ENCODE measurements at places on chromosomes 7 and 10. TPM values are rescaled to one million over a fixed set of nuclear protein-coding genes. Genes with fewer than 3 reads are reported as not detected.

CYP2E1 gene
- 1.00 TPM for polyA plus RNA-seq

GRCh38 chr10:110916554-110917346 lies 2.2 kb downstream of the BBIP1 start:
- no peak for DNase-seq

GRCh38 chr7:101094791-101095375 lies 9.6 kb downstream of the TRIM56 start:
- DNase-seq: no peak

DNA sequence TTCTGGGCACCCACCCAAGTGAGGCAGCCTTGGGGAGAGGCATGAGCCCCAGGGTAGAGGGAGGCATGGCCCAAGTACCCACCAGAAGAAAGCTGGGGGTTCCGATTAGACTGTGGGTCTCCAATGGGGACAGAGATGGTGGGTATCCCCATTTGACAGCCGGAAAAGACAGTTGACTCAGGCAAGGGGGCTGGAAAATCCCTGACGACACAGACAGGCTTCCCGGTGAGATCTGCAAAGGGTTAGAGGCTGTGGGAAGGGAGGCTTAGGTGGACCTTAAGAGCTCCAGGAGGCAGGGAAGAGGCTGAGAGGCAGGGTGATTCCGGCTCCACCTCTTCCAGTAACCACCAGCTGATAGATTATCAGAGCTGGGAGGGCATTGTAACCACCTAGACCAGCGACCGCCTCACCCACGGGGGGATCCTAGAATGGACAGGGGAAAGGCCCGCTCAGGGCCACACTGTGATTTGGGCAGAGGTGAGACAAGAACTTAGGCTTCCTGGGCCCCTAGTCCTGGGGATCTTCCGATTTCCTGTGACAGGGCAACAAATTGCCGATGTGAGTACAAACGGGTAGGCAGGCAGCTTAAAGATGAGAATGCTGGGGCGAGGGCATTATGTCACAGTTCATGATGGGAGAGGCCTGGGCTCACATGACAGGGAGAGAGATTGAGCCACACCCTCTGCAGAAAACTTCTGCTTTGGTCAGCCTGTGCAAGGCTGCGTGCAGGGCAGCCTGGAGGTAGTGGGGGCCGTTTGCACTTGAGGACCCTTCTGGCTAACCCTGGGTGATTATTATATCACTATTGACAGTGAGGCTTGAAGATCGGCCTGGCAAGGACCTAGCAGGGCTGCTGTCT lies 5.4 kb downstream of the TBATA start:
- DNase-seq: no peak

- no peak for DNase-seq
These were observed 14.1 kb downstream of the FOXL3 start for GRCh38 chr7:303884-304573.

C10orf53 gene
- not detected for polyA plus RNA-seq

- DNase-seq: no peak
These were observed 73.4 kb upstream of the C1GALT1 start for GRCh38 chr7:7108931-7109330.

GNGT1 gene
- not detected for polyA plus RNA-seq

PLAU gene
- polyA plus RNA-seq: 269 TPM

All from mammary epithelial cell (primary cell).